Bronchus fibroblast of lung (primary cell): ENCODE measurements at places on chromosomes 2 and 18. TPM values are rescaled to one million over a fixed set of nuclear protein-coding genes. Genes with fewer than 3 reads are reported as not detected.

TFPI gene
- total RNA-seq = 93.5 and 140 TPM in 2 replicates

CAPN14 gene
- under 0.01 TPM in 2 replicates for total RNA-seq

NCKAP5 gene
- total RNA-seq = under 0.01 and 0.15 TPM in 2 replicates

ZC3H8 gene
- 0.74 and 2.5 TPM in 2 replicates for total RNA-seq

SLC9A4 gene
- total RNA-seq = not detected in 2 replicates

LRP2 gene
- total RNA-seq = not detected in 2 replicates

CRIM1 gene
- total RNA-seq = 105 and 124 TPM in 2 replicates

CFAP221 gene
- not detected in 2 replicates for total RNA-seq

UGT1A8 gene
- not detected in 2 replicates for total RNA-seq

OR6B2 gene
- not detected in 2 replicates for total RNA-seq

SOS1 gene
- total RNA-seq = 5.8 and 8.6 TPM in 2 replicates

SOX11 gene
- total RNA-seq = 7.1 and 7.4 TPM in 2 replicates

SLC5A7 gene
- not detected in 2 replicates for total RNA-seq

EN1 gene
- total RNA-seq = 0.15 and 0.17 TPM in 2 replicates

OBSL1 gene
- total RNA-seq = 32.0 and 32.1 TPM in 2 replicates

POTEI gene
- not detected in 2 replicates for total RNA-seq

DSG4 gene
- total RNA-seq = not detected in 2 replicates
